NCI-H1105 treated with DMSO at 0.1 percent for 48 hours (cell line): ENCODE measurements at places on chromosomes 11 and 22.

- DNase-seq = no peak
Observed at GRCh38 chr22:47357493-47357892, 595.0 kb downstream of the TBC1D22A start.

GRCh38 chr22:24594569-24595120 lies 1.8 kb upstream of the LRRC75B start:
- no peak for DNase-seq

DNA sequence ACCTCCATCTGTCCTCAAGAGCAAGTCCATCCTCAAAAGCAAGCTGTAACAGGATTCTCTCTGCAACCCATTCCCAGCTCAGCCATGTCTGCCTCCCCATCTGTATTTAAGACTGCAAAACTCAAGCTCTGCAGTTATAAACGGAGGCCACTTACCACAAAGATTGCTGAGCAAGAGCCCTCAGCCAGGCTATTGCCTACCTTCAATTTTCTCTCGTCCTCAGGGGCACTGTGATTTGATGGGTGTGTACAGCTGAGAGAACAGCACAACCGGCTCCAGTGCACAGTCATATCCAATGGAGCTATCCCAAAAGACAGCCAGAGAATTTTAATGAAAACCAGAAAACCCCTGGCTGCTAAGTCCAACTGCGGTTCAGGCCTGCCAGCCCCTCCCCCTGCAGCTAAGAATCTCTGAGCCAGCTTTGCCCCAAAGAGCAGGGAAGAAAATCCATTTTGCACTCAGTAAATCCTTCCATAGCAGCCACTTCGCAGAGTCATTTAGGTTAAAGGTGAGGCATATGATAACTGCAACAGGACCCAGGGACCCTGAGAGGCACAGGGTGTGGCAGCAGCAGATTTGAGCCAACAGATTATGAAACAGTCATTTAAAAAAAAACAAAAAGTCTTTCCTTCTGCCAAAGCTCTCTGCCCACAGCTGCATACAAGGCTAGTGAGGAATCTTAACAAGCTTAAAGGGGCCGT lies 37.6 kb downstream of the RAB30 start:
- DNase-seq = peak; percentile 76

DNA sequence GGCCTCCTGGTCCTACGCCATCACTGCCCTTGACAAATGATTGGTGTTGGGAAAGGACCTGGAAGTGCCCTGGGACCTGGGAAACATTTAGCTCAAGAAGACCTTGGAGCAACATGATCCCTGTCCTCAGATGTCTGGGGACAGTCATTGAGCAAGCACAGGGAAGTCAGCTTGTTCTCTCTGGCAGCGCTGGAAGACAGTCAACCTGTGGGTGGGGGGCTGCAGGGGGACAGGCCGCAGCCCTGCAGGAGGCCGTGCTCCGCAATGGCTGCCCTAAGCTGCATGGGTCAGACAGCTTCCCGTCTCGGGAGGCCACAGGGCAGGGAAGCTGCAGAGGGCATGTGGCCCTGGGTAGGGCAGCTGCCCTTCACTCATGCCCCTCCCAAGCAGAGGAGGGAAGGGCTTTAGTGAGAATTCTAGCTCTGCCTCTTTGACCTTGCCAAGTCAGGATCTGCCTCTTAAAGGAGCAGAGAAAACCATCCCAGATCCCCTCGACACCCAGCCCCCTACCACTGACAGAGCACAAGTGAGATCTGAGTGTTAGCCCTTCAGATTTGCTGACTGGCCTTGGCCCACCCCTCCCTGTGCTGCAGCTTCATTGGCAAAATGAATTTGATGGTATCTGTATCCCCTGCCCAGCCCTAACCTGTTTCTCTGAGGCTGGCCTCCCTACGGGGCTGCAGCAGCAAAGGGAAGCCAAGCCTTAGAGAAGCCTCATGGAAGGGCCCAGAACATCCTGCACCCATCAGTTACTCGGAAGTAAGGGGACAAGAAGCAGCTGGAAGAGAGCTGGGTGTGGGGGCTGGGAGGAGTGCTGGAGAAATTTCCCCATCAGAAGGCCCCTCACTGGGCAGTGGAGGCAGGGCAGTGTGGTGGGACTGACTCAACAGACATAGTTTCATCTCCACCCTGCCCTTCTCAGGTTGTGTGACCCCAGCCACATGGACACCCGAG lies 6.2 kb upstream of the SREBF2 start:
- no peak for DNase-seq

- DNase-seq = no peak
Observed at GRCh38 chr11:75626889-75627529, 41.8 kb downstream of the MAP6 start.

DNA sequence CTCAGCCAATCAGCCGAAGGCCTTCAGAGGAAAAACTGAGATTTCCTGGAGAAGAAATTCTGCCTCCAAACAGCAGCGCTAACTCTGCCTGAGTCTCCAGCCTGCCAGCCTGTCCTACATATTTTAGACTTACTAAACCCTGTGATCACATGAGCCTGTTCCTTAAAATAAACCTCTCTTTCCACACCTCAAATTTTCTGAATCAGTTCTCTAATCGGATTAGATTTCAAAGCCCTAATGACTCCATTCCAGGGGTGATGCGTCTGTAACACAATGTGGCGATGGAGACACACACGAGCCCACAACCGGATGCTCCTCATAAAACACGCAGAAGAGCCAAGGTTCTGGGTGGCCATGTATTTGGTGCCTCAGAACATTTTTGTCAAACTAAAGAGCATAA lies 1371.2 kb downstream of the BRD1 start:
- no peak for DNase-seq

GRCh38 chr11:129249351-129249750 lies 57.2 kb upstream of the ARHGAP32 start:
- no peak for DNase-seq

DNA sequence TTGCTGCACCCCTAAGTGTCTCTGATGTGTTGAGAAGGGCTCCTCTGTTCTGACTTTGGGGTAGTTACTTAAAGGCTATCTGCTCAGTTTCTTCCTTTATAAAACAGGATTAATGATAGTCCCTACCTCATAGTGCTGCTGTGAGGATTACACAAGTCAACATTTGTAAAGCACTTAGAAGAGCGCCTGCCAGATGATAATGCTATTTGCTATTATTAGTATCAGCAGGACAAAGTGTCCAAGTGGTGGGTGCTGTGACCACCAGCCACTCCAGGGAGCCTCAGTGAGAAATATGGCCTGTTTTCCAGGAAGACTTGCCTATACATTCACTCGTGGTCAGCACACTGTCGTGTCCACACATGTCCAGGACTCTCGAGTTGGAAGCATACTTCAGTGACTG lies 16.2 kb downstream of the POU2F3 start:
- DNase-seq = no peak

DNA sequence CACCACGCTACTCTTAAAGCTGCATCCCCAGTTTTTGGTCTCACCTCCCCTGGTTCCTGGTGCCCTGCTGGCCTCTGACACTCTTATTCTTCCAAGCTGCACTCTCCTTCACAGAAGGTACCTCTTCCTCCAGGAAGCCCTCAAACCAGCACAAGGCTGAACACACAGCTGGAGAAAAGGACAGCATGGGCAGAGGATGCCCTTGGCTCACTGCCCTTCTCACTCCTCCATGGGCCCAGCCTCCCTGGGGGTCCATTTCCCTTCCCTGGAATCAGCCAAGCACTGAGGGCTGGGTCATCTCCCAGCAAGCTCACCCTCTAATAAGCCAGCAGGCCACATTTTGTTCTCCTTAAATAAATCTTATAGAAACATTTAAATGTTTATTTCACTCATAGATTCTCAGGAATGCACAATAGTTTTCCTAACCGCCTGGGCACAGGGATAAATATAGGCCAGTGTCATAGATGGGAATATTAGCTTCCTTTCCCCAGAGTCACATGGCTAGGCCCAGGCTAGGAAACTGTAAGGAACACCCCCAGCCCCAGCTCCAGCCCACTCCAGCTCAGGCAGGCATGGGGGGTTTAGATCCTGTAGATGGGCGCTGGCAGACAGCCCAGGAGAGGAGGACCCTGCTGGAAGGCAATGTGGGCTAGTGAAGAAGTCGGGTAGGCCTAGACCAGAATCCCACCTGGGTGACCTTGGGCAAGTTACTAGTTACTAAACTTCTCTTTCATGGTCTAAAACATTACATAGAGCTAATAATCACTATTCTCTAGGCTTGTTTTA lies 51.5 kb downstream of the IRAG1 start:
- no peak for DNase-seq

DNA sequence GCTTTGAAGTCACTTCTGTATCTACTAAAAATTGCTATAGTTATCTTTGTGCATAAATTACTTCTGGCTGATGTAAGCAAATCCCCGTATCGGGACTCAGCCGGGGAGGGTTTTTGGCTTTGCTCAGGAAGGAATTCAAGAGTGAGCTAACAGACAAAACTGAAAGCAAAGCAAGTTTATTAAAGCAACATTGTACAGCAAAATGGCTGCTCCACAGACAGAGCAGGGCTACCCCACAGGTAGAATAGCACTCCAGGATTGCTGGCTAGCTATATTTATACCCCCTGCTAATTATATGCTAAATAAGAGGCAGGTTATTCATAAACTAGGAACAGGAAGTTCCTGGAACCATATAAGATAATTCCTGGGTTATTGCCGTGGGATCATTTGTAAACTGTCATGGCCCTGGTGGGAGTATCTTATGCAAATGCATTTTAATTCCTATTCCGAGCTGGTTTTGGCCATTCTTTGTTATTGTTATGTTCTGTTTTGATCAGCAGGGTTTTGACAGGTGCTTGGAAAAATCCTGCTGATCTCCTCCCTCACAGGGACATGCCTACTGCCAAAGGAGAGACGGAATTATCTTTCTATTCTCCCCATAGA lies 15.2 kb downstream of the MIF start:
- DNase-seq = no peak

- DNase-seq = no peak
Observed at GRCh38 chr11:77374108-77374507, 72.6 kb upstream of the GDPD4 start.

GRCh38 chr11:18000760-18001159 lies 12.1 kb downstream of the SERGEF start:
- no peak for DNase-seq

DNA sequence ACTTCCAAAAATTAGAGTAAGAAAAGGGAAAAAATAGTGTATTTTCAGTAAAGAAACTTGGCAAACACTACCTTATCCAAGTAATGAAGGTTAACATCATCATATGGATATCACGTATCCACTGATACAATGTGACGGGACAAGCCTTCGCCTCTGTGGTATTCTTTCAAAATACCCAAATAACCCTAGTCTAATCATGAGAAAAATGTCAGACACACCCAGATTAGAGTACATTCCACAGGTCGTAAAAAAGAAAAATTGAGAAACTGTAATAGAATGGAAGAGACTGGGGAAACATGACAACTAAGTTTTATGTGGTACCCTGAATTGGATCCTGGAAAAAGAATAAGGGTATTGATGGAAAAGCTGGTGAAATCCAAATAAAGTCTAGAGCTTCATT lies 48.9 kb downstream of the NARS2 start:
- DNase-seq = no peak

DNA sequence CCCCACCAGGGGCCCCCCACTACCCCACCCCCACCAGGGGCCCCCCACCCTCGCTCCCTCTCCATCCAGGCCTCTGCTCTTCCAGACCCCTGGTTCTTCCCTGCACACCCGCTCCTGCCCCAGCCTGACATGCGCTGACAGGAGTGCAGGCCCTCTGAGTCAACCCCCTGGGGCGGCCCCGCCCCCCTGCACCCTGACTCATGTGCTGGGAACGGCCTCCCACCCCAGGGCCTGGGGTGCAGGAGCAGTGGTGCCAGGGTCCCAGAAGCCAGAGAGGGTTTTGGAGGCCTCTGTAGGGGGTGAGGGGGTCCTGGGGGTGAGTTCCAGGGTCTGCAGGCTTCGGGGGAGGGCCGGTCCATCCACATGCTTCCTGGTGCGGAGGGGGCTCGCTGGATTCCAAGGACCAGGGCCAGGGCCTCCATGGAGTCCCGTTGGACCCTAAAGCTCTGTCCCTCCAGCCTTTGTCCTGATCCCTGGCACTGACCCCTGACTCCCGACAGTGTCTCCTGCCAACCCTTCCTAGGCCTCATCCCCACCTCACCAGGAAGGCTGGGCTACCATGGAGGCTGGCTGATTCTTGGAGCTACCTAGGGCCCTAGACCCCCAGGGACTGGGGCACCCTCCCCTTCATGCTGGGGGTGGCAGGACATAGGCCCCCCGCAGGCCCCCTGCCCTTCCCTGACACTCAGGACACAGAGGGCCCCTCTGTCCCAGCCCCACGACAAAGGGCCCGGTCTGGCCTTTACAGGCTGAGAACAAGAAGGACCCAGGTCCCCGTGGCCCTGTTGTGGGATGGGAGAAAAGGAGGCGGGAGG lies 583 bp upstream of the PKP3 start:
- no peak for DNase-seq

DNA sequence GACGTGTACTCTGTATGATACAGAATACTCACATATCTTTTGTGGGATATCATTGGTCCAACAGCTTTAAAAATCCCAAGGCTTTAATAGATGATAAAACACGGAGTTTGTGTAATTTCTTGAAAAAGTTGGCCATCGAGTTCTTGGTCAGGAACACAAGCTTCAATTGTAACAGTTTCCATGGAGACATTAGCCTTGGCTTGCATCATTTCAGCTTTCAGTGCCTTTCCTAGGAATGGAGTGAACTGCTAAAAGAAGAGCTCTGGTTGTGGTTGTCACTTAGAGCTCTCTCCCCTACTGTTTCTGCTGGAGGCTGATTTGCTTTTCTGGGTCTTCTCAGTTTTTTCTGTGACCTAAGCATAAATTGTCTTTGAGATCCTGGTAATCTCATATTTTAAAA lies 14.2 kb downstream of the BMAL1 start:
- DNase-seq = no peak

GRCh38 chr11:126518071-126518971 lies 162.8 kb downstream of the ST3GAL4 start:
- no peak for DNase-seq

DNA sequence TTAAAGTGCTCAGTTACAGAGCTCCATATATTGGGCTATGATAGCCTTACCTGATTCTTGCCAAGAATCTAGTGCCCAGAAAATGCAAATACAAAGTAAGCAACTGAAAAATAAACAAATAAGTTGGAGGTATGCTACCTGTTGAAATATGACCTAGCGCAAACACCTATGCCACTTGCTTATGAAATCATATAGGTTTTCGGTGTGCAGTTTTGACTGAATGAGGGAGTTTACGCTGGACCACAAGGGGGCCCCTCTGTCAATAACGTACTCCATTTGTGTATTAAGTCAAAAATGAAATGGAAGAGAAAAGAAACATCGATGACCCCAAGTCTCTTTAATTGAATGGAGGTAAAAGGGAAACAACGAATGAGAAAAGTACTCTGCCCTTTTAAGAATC lies 84.9 kb upstream of the TRIM77 start:
- DNase-seq = peak; percentile 46

- DNase-seq = no peak
Observed at GRCh38 chr22:31637891-31638618, 24.0 kb downstream of the PISD start.
